CD4-positive, alpha-beta T cell treated with Interleukin-10 for 1 hour (primary cell): ENCODE measurements at places on chromosomes 6 and 20.

- peak; percentile 71 for DNase-seq
Observed at GRCh38 chr6:26156850-26157250, 69.6 kb downstream of the HFE start.

DNA sequence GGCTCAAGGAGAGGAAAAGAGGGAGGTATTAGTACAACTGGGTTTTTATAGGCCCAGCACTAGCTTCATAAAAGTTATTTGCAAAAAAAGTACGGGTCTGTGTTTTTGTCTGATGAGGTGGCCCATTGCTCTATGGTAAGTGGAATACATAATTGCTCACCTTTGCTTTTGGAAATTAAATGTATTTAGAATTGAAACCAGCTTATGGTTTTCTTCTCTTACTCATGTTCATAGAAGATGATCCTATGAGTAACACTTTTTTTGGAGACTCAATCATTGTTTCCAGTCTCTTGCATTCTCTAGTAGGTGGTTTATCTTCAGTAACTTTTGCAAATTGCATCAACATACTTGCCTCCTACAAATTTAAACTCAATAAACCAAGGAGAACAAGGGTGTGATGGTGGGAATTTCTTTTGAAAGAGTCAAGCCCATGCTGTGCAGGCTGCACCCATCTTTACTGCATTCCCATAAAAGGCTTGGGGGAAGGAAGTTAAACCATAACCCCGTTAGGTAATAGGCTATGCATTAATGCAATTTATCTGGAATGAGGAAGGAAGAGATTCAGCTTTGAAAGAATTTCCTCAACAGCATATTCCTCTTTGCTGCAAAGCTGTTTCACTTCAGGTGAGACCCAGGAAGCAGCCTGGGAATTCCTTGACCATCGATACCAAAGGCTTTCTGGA, 48.5 kb upstream of the EDN1 start:
- no peak for DNase-seq

DNA sequence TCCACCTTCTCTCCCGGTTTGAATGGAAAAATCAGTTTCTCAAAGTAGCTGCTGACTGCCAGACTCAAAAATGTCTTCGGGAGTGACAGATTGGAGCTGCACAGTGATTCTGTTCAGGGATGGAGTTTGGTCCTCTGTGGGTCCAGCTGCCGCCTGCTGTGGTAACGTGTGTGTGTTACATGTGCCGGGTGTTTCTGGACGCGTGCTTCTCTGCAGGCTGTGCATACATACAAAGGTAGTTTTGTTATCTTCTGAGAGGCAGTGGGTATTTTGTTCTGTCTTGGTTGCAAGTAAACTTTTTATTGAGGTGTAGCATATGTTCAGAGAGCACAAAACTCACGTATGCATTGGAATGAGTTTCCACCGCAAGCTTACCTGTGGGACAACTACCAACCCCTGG, 41.3 kb upstream of the NAA20 start:
- DNase-seq, result no peak

DNA sequence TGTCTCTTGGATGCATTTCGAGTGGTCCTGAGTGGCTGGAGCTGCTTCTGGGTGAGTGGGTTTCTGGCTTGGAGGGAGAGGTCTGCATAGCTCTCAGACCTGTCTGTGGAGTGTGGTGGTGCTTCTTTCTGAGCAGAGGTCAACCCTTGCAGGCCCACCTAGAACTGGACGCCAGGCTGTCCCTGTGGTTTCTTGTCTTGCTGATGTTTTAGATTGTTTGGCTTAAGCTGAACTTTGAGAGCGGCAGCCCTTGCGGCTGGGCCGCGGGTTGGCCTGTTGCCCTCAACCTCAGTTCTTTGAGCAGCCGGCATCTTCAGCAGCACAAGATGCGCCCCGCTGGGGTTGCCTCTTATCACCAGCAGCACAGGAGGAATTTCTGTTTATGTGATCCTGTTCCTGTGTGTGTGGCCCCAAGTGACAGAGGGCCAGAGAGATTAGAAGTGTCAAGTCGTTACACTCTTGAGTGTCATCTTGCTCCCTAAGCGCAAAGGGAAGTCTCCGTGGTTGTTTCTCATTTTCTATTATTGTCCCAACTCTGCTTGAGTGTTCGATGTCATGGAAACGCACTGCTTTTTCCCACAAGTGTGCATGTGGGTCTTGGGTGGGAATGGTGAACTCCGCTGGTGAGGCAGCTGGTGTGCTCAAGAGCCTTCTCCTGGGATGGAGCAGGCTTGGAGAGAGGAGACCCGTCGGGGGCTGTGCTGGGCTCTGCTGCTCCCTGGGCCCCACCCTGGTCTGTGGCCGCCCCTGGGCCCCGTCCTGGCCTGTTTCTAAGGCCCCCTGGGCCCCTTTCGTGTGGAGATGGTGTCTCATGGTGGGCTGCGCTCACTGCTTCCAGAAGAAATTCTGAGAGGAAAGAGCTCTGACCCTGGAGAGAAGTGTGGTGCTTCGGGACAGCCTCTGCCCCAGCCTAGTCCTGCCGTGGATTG, 20.1 kb upstream of the SLC22A1 start:
- no peak for DNase-seq

DNA sequence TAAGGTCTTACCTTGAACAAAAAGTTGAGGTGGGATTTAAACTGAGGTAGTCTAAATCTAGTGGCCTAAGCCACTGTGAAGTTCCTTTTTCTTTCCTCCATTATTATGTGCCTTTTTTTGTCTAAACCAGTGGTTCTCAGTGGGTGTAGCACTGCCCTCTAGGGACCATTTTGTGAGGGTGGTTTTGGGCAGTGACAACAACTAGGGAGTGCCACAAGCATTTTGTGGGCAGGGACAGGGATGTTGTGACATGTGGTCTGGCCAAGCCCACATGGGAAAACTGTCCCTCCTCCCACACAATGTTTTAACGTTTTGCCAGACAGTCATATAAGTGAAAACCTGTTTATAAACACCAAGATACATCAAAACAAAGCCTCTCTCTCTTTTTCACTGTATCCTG, 899.4 kb upstream of the FLRT3 start:
- no peak for DNase-seq

- no peak for DNase-seq
Observed at GRCh38 chr20:59628171-59628570, 23.8 kb downstream of the PHACTR3 start.

DNA sequence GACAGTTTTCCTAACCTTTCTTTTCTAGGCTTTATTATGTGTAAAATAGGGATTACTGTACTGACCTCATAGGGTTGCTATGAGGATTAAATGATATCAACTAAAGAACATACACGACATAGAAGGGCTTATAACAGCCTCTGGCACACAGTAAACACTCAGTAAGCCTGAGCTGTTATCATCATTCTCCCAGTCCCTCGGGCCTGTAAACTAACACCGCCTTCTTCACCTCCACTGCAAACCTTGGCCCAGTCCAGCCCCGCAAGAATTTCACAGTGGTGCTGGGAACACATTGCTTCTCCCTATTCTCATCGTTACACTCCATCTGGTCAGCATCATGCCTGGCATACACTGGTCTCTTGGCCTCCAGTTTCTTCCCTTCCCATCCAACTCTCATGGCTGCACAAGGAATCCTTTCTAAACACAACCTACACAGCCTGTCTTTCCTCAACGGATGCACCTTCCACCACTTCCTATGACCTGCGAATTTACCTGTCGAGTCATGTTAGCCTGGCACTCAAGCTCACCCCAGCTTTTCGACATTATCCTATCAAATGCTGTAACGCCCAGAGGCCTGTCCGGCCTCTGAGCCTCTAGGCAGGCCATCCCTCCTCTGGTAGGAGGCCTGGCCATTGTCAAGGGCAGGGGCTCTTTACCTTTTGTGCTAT, 92.1 kb downstream of the FYN start:
- no peak for DNase-seq

GRCh38 chr6:160222491-160222890, 36.1 kb downstream of the SLC22A2 start:
- no peak for DNase-seq

- no peak for DNase-seq
Observed at GRCh38 chr6:45486736-45487135, 109.0 kb upstream of the SUPT3H start.

DNA sequence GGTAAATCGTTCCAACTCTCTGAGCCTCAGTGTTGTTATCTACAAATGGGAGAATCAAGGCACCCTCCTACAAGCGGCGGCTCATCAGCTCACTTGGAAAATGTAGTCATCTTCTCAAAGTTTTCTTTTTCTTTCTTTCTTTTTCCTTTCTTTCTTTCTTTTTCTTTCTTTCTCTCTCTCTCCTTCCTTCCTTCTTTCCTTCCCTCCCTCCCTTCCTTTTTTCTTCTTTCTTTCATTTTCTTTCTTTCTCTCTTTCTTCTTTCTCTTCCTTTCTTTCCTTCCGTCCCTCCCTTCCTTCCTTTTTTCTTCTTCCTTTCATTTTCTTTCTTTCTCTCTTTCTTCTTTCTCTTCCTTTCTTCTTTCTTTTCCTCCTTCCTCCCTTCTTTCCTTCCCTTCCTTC, 55.0 kb upstream of the TGM3 start:
- DNase-seq, result no peak

DNA sequence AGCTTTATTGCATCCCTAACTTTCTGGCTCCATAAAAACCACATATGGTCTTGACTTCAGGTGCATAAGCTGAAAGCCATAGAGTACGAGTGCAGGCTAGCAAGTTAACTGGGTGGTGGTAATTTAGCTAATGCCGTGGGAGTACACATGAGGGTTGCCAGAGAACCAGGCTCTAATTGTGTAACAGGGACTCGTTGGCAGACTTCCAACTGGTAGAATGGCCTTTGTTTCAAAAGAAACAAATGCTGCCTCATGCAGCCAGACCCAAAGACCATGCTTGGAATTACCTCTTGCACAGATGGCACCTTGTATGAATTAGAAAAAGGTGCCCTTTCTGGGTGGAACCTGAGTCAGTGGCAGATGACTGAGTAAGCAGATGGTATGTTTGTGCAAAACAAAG, 73.2 kb downstream of the LY86 start:
- no peak for DNase-seq

GRCh38 chr6:47651505-47651944, 46.9 kb upstream of the ADGRF4 start:
- no peak for DNase-seq

DNA sequence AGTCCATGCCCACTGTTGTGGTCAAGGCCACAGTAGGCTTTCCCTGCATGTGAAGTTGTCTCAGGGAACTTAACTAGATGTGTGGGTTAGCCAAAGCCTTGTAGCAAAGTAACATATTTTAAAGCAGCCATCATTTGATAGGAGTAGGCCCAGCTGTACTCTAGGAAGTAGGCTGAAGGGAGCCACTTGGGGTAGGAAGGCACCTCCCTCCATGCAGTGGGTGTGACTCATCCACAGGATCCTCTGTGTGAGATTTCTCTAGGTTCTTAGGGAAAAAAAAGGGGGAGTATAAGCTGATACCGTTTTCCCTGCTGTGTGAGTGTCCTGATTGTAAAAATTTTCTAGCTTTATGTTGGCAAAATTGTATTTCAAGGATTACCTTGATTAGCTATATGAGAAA, 44.7 kb downstream of the VAPB start:
- no peak for DNase-seq

DNA sequence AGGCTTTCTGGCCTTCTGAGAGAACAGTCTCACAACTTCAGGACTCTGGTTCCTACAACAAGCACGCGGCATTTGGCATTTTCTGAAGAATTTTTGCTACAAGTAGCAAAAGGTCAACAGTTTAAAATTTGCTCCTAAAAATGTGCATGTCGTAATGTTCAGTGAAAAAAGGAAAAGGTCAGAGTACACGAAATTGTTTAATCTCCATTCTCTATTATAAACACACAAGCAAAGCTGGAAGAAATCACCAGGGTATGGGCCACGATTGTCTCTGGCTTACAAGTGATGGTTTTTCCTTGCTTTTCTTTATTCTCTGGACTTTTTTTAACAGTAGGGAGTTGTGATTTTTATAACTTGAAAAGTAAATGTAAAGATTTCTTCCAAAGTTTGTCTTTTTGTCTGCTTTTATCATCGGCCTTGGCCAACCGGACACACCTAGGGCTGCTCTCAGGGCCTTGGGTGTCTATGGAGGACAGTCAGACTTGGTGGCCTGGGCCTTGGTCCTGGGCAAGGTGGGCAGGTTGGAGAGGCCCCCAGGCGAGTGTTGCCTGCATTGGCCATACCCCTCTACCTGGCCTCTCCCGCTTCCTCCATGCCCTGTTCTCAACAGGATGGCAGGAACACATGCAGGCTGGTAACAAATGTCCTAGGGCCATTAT, 32.4 kb downstream of the PLEKHG1 start:
- DNase-seq, result no peak

DNA sequence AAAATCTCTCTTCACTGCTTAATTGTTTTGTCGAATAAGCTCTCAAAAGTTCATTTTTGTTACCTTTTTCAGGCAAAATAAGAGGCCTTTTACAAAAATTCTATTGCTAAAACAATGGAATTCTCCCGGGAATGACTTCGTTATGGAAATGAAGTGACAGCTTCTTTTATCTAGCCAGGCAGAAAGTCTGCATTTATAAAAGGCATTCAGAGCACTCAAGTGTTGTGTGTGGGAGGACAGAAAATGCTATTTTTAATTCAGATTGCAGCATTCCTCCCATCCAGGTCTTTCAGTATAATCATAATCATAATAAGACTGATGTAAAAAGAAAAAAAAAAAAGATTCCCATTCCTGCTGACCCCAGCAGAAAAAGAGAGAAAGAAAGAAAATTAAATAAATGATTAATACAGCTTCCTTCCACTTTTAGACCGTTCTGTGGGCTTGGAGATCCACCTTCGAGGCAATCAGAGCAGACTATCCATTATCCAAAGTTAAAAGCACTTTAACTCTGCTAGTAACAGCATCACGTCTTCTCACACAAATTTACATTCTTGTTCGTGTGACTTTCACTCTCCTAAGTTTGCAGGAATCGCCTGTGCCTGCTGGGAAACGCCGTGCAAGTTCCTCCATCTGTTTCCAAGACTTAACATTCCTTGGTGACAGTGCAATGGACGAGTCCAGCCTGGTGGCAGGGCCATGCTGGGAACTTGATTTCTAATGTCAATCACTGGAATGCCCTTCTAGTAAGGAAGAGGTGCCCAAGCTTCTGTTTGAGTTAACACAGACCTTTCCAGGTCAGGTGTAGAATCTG, 258.8 kb downstream of the GMPR start:
- no peak for DNase-seq
